Stimulated activated effector memory CD8-positive, alpha-beta T cell treated with anti-CD3 and anti-CD28 coated beads, Interleukin-12 subunit alpha, Interleukin-12 subunit beta, amount 100 ng/mL, for 72 hours (primary cell): ENCODE measurements at places on chromosomes 12 and 14.

DNA sequence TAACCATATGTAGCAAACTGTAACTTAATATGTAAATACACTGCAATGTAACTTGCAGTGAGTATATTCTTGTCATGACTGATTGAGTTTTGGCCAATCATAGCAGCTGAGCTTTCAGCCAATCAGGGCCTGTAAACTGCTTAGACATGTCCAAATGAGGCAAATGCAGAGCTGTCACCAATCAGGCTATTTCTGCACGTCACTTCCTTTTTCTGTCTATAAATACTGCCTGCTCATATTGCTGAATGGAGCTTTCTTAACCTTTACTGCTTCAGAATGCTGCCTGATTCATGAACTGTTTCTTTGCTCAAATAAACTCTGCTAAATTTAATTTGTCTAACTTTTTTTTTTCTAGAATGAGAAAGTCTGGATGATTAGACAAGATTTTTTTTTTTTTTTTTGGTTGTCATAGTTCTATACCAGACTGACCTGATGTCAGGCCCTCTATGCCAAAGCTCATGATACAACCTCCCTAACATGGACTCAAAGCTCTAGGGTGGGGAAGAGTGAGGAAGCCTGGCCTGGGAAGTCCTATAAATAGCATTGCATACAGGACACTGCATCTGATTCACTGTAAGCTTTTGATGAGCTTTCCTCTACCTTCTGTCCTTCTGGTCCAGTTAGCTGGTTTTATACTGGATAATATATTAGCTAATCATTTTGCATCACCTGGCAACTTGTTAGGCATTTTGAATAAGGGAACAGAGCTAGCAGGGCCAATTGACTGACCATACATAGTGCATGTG, 12.0 kb downstream of the MGP start:
- DNase-seq: no peak

- DNase-seq: no peak
Observed at GRCh38 chr12:49626169-49626835, 2.9 kb downstream of the PRPF40B start.

GRCh38 chr12:104544836-104545235, 88.1 kb downstream of the CHST11 start:
- no peak for DNase-seq

GRCh38 chr14:96088481-96088880, 49.3 kb downstream of the C14orf132 start:
- DNase-seq: no peak

DNA sequence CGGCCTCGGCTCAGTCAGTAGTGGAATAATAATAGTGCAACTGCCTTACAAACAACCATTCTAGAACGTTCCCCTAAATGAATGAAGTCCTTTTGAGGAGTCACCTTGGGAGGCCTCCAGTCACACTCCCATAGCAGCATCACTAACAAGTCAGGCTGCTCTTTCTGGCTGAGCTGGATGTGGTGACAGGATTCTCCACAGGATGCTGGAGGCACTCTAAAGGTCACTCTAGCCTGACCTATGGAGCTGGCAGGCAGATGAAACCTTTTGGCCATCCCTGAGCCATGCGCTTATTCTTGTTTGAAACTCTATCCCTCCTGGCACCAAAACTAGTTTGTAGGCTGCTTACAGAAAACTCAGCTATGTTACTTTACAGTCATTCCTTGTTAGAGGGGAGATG, 17.9 kb upstream of the TFCP2 start:
- DNase-seq: no peak

DNA sequence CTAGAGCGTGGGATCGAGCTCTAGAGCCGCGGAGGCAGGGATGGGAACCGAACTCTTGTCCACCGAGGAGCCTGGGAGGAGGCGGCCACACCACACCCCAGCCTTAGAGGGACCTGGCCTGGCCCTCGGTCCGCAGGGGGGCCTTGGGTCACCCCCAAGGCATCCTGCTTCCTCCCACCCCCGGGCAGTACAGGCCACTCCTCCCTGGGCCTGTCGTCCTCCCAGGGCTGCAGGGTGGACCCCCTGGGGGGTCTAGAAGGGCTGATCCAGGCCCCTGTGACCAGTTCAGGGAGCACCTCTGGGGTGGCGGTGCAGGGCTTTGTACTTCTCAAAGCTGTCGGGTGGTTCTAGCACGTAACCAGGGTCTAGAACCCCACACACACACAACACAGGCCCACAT, 79.1 kb upstream of the FBRSL1 start:
- DNase-seq: no peak

DNA sequence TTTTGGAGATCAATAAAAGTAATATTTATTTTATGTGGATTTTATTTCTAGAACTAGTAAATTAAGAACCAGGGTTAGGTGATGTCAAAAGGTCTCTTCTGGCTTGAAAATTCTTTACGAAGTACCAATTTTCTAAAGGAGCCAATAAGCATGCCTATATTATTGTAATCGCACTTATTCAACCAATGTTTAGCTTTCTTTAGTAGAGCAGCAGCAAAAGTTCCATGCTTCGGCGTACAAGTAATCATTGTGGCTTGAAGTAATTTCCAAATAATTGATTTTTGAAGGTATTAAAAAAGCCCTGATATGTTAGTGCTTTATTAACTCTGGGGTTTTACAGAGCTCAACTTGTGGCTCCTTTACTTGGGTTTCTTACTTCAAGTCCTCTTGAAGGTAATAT, 3.4 kb downstream of the RMST start:
- DNase-seq: no peak

DNA sequence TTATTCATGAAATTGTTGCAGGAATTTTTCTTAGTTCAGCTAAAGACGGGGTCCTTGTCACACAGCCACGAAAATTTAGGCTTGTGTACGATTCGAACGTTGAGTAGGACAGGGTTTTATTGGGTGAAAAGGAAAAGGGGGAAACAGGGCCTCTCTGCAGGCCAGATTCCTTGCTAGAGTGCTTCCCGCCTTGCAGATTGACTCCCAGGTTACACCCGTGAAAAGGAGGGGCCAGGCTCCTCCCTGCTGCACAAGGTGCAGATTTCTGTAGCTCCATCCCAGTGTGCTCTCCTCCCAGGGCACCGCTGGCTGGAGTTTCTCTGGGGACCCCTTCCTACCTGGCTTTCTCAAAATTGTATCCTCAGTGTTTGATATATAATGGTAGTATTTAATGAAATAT, 221.5 kb downstream of the ERC1 start:
- DNase-seq: no peak

- DNase-seq: no peak
Observed at GRCh38 chr12:48816143-48816854, 2.0 kb upstream of the CACNB3 start.

- DNase-seq: no peak
Observed at GRCh38 chr12:23576372-23576771, 373.1 kb downstream of the SOX5 start.

GRCh38 chr12:120235369-120236323, 29.9 kb downstream of the PXN start:
- DNase-seq: no peak

GRCh38 chr12:80219345-80219744, 120.0 kb downstream of the OTOGL start:
- no peak for DNase-seq

DNA sequence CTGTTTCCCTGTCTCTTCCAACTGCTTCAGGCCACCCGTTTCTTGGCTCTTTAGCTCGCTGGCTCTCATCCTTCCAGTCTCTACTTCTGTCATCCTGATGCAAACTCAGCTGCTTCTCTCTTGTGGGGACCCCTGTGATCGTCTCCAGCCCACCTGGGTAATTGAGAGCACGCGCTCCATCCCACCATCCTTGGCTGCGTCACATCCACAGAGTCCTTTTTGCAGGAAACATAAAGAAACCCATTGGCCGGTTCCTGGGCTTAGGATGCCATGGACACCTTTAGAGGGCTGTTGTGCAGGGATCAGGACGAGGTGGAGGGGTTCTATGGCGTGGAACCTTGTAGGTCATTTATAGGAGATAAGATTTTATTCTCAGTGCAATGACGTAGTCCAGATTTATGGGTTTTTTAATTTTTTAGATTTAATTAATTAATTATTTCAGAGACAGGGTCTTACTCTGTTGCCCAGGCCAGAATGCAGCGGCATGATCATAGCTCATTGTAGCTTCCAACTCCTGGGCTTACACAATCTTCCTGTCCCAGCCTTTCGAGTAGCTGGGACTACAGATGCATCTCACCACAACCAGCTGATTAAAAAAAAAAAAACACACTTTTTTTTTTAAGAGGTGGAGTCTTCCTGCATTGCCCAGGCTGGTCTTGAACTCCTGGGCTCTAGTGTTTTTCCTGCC, 82.6 kb downstream of the CCDC92 start:
- DNase-seq: no peak

GRCh38 chr12:101010896-101011295, 199.1 kb downstream of the SLC5A8 start:
- no peak for DNase-seq

DNA sequence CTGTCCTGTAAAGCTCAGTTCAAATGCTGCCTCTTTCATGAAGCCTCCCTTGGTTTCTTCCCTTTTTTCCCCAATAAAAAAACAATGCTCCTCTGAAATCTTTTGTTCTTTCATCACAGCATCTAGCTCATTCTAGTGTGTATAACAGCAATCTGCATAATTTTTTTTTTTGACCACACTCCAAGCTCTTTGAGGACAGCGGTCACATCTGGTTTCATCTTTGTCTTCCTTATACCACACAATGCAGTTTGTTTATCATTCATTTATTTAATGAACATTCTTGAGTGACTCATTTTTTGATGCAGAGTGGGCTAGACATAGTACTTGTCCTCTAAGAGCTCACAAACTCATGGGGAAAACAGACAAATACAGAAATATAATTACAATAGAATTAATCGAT, 7.3 kb downstream of the GNG2 start:
- no peak for DNase-seq

- DNase-seq: peak; percentile 72
Observed at GRCh38 chr14:60656686-60657455, 7.6 kb upstream of the SIX1 start.

DNA sequence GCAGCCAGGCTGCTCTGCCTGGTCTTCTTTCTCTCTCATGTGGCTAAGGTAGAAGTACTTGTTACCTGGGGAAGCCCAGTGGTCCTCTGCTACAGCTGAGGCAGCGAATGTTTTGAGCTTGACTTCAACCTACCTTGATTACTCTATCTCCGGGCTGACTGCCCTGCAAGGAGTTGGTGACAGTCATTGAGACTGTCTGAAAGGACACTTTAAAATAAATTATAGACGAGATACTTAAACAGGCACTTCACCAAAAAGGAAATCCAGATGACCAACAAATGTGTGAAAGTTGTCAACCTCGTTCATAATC, 474 bp upstream of the CIT start:
- DNase-seq: no peak

DNA sequence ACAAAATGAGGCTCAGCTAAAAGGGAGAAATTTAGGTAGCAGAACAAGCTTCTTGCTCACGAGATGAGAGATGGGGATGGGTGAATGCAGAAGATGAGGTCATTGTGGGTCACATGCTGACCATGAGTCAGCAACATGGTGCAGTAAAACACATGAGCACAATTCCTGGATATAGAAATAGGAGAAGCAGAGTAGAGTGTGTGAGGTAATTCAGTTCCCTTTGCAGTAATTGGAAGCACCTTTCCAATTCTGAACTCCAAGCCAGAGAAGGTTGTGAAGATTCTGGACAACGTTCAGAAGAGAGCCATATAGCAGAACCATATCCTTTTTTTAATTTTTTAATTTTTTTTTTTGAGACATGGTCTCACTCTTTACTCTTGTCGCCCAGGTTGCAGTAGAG, 62.0 kb upstream of the LMNTD1 start:
- no peak for DNase-seq

GRCh38 chr12:531951-532585, 72.3 kb downstream of the B4GALNT3 start:
- no peak for DNase-seq

GRCh38 chr12:80183939-80184338, 84.6 kb downstream of the OTOGL start:
- DNase-seq: no peak

GRCh38 chr12:127192391-127192790, 1074.6 kb upstream of the TMEM132C start:
- no peak for DNase-seq

DNA sequence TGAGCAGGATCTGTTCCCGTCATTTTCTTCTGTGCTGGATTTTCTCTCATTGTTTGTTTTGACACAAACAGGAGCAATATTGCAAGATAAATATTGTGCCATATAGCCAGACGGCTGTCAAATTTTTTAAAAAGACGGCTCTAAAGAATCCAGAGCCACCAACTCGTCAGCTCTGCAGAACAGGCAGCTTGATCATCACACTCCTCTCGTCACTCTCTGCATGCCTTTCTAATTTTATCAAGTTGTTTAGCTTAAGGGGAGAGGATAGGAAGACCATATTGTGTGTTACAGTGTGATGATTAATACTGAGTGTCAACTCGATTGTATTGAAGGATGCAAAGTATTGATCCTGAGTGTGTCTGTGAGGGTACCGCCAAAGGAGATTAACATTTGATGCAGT, 562.8 kb downstream of the GALC start:
- no peak for DNase-seq

GRCh38 chr12:75944097-75944904, 87.3 kb downstream of the PHLDA1 start:
- DNase-seq: peak; percentile 74

DNA sequence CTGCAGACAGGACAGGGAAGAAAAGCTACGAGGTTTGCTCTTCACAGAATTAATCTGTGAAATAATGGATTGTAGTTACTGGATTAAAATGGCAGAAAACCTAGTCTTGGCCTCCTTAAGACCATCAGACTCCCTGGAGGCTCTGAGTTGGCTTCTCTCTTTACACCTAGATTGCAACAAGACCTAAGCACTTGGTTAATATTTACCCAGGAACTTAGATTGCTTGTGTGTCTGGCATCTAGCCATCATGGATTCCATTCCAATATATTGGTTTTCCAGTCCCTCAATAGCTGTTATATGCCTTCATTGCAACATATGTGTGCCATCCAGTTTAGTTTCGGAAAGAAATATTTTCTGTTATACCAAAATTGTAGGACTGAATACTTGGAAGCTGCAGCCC, 1.9 kb upstream of the GTF2A1 start:
- DNase-seq: no peak

DNA sequence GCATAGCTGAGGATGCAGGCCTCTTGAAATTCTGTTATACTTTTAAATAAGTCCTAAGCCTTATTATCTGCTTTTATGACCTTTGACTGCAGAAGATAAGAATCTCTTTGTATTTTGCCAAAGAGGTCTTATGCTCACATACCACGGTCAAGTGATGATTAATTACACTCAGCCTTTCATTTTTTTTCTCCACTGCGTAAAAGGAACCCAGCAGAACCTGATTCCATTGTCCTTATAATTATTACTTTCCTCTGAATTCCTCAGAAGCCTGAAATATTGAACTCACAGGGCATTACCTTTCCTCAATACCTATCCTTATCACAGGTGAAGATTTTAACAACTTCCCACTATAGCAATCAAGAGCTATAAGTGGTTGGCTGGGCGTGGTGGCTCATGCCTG, 498.7 kb upstream of the RPL10L start:
- DNase-seq: no peak

- DNase-seq: no peak
Observed at GRCh38 chr14:102295270-102295669, 9.7 kb downstream of the MOK start.

DNA sequence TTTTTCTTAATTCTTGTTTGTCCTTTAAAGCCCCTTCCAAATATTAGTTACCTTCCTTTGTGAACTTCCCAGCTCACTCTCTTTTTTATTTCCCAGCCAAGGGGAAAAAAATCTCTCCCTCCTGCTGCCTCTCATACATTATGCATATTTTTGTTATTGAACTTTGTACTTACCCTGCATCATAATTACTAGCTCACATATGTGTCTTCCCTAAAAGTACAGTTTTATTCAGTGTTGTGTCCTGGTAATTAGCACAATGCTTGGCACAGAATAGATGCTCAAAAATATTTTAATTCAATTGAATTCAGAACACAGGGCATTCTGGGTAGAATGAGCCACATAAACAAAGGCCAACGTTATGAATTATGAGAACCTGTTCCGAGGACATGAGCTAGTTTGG, 91.9 kb downstream of the SCN8A start:
- no peak for DNase-seq
